T-helper 9 cell (primary cell): ENCODE measurements at places on chromosomes 3 and 15.

GRCh38 chr3:139319428-139320402 is 24.1 kb upstream of the MRPS22 start:
- no peak for DNase-seq

GRCh38 chr3:11498646-11499045 is 145.1 kb downstream of the VGLL4 start:
- no peak for DNase-seq

DNA sequence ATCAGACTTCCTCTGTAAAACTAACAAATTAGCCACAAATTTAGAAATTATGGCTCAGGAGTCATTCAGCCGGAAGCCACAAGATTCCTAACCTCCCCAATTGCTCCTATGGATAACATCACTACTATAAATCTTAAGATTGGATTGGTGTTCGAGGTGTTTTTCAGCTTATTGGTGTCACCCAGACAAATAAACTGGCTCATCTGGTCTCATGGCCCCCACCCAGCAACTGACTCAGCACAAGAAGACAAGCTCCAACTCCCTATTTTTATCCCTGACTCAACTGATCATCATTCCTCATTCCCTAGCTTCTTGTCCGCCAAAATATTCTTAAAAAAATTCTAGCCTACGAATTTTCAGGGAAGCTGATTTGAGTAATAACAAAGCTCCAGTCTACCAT is 135.1 kb upstream of the STRIT1 start:
- no peak for DNase-seq

- no peak for DNase-seq
These were observed 49.9 kb downstream of the LRRFIP2 start for GRCh38 chr3:37124435-37124834.

DNA sequence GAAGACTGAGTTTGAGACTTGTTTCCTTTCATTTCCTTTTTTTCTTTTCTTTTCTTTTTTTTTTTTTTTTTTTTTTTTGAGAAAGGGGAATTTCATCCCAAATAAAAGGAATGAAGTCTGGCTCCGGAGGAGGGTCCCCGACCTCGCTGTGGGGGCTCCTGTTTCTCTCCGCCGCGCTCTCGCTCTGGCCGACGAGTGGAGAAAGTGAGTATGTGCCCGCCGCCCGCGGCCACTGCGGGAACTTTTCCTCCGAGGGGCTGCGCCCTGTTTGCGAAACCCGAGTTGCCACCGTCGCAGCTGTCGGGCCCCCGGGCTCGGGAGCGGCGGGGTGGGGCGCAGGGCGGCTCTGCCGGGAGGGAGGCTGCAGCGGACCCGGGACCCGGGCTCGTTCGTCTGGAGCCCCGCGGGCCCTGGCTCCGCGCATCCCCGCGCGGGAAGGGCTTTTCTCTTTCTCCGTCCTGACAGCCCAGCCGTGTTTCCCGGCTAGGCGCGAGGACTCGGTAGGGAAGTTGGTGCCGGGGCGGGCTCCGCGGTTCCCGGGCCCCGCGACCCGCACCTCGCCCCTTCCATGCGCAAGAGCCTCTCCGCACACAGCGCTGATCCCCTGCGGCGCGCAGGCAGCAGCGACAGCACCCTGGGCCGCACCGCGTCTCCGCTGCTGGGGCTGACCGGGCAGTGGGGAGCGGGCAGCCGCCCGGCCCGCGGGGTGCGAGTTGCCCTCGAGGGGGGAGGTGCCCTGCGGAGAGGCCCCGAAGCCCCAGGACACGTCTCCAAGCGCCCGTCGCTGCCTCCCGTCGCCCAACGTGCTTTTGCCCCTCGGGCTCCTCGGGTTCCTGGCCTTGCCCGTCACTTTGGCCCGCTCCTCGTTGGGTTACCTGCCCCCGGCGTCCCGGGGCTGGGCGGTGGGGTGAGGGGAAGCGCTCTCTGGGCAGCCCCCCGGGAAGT is 1.4 kb downstream of the IGF1R start:
- DNase-seq, result peak; percentile 15

DNA sequence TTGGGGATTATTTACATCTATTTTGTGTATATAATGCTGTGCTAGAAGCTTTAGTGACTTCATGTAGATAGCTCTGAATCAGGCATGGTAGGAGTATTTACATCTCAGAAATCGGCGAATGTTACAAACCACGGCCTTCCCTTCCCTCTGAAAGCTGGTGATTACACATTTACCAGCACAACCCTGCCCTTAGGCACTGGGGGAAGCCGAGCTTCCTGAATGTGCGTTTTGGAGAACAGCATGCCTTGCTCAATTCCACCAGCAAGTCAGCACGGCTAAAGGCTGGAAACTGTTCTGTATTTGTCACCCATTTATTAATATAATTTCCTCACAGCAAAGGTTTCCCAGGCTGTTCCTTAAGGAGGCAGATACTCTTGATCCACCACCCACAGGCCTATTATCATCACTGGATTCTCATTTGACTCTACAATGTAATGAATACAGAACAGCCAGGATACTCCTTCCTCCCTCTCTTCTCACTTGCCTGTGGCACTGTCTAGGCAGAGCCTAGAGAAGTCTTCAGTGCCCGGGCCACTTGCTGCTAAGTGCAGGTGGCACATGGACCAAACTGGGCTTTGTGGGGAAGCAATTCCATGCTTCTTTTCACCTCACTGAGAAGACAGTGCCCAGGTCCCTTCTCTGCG is 55.2 kb upstream of the CACNA2D3 start:
- DNase-seq, result no peak

GRCh38 chr15:85289677-85290365 is 90.6 kb upstream of the AKAP13 start:
- no peak for DNase-seq

DNA sequence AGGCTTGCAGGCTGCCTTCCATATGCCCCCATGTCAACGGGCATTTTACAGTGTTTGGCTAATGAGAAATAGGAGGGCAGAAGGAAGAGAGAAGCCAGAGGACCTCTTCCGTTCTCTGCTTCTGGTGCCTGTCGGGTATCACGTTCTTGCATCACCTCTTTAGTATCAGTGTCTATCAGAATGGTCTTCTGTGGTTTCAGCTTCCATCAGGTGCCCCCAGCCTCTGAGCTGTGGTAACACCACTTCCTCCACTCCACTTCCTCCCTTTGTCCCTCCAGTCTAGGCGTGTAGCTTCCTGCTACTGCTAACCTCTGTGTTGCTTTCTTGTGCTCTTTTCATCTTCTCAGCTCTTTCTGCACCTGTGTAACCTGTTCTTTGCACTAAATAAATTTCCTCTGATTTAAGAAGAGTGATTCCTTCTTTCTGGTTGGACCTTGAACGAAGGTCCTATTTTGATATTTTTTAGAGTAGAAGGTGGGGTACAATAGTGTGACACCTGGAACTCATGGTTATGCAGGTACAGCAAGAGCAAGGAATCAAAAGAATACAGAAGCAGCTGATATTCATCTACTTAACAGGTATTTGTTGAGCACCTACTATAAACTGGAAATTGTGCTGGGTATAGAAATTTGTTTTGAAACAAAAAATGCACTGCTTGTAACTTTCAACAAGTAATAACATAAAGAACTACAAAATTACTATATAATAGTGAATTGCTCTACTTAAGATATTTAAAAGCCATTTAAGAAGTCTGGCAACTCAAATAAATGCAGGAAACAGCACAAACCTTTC is 27.4 kb upstream of the FOXB1 start:
- no peak for DNase-seq

GRCh38 chr3:71387586-71387985 is 195.9 kb downstream of the FOXP1 start:
- DNase-seq, result no peak

GRCh38 chr3:140748903-140749302 is 71.0 kb downstream of the TRIM42 start:
- DNase-seq, result no peak

GRCh38 chr3:106302451-106303221 is 433.8 kb upstream of the CBLB start:
- no peak for DNase-seq

DNA sequence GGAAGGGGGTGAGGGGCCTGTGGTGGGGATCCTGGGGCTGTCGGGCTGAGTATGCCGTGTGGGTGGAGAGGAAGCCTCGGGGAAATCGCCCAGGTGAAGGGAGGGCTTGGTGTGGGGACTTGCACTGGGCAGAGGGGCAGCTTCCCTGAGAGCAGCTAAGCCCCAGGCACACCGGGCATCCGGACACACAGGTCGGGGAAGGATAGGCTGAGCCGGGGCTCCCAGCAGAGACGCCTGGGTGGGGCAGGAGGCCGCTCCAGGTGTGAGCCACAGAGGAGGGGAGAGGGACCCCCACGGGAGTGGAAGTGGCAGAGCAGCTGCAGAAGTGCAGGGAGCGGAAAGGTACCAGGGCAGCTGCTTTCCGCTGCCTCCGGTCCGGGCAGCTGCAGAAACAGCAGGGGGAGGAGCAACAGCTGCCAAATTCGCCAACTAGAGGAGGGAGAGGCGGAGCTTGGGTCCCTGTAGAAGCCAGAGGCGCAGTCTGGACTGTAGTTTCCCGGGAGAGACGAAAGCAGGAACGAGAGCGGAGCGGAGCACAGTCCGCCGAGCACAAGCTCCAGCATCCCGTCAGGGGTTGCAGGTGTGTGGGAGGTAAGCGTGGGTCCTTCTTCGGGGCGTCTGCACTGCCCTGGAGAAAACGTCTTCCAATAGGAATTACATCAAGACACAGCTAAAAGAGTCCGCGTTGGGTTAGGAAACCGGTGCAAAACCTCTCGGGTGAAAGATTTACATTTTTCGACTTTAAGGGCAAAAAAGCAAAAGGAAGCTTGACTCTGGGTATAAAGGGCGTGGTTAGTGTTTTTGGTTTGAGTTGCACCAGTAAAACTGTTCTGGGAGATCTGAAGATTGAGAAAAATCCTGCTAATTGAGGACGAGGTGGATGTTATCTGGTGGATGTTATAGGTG is at the start of gene SERPINI1:
SERPINI1 (plus strand) TSS at position 489 of the 906 bp plus-strand sequence. CDS start 53,408 bp downstream, outside the sequence.
- peak; percentile 65 for DNase-seq

DNA sequence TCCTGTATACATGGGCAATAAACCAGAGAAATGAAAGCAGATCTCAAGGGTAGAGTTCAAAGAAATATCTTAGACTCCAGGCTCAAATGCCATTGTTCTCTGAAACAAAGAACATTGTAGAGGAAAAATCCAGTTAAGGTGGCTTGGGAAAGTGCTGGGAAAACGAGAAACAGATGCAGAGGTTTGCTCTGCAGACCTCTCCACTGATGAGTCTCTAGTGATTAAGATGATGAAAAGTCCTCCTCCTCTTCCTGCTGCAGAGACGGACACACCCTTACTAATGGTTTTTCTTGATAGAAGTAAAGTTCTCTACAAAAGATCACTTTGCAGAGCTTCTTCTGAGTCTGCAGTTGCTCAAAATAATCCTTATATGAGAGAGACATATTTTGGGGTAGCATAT is 264.7 kb downstream of the GABRG3 start:
- no peak for DNase-seq

DNA sequence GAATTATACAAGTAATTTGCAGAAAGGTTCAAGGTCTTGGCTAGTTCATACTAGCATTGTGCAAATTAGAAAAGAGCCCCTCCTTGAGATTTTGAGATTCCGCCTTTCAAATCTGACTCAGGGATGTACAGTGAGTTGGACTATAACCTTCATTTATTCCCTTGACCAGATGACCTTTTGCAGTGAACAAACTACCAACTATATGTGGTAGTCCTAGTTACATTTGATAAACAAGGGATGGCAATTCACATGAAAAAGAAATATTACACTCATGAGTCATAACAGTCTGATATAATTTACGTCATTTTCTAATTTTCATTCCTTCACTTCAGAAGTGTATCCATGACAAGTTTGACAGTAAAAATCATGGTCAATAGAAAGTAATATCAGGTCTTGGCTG is 860.4 kb downstream of the ROBO1 start:
- DNase-seq, result no peak

DNA sequence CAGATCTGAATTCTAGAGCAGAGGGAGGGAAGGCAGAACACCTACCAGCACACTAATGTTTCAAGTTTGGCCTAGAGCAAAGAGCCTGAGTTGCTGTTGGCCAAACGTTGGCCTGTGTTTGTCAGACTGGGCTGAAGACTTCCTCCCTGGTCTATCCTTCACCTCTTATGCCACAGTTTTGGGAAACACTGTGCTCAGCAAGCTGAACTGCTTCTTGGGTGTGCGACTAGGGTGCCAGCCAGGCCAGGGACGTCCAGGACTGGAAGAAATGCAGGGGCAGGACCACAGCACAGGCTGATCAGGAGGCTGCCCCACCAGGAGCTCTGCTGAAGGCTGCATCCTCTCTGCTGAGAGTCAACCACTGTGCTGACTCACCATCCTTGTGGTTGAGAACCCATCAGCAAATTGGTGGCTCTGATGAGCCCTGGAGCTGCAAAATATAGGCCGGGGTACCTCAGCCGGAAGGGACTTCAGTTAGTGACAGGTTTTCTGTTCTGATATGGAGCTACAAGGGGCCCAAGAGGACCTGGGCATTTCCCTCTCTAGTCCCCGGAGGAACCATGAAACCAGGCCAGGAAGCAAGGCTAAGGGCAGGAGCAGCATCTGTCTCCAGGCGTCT is 131.6 kb upstream of the RASGRP1 start:
- DNase-seq, result peak; percentile 42

DNA sequence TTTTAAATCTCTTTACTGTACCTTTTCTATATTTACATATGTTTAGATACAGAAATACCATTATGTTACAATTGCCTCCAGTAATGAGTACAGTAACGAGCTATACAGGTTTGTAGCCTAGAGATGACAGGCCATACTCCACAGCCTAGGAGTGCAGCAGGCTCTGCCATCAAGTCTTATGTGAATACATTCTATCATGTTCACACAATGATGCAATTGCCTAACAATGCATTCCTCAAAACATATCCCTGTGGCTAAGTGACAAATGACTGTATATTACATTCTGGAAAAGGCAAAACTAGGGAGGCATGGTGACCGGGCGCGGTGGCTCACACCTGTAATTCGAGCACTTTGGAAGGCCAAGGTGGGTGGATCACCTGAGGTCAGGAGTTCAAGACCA is 192.4 kb upstream of the IGF1R start:
- no peak for DNase-seq

DNA sequence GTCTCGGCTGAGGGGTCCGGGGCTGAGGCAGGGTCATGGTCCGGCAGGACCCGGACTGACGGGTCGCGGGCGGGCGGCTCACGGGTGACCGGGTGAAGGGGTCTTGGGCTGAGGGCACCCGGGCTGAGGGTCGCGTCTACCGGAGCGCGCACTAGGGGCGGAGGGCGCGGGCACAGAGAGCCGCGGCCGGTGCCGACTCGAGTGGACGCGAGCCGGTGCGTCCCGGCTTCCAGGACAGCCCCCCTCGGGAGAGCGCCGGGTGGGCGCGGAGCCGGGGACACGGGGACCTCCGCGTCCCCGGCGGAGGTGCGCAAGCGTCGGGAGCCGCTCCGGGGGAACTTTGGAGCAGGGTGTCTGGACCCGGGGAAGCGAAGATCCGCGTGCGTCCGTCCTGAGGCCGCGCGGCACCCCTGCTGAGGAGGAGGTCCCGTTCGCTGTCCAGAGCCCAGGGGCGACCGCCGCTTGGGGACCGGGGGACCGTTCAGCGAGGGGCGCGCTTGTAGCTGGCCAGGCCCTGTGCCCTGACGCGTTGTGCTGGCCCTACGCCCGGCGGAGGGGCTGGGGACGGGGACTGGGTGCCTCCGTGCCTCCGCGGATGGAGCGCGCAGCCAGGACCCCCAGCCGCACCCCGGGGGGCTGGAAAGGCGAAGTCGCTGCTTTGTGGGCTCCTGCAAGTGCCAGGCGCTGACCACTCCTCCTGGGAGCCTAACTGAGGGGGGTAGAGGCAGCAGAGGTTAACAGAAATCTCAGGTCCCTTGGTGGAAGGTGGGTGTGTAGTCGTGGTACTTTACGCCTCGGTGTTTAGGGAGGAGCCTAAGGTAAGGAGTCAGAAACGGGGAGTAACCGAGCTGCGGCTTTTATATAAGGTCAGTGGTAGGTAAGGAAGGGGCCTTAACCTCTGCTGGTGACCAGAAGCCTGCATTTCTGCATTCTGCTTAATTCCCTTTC is at the start of gene PPARG:
PPARG (plus strand) TSS at position 889 of the 948 bp plus-strand sequence. CDS start 90,642 bp downstream, outside the sequence.
- no peak for DNase-seq

GRCh38 chr15:67735896-67736295 is 89.4 kb upstream of the SKOR1 start:
- DNase-seq, result no peak
